ENCODE measurements at places on chromosomes 16 and 17. TPM values are rescaled to one million over a fixed set of nuclear protein-coding genes. Genes with fewer than 3 reads are reported as not detected.
A peak's percentile ranks its signal among the peaks of the same experiment; 100 is the strongest.

DNA sequence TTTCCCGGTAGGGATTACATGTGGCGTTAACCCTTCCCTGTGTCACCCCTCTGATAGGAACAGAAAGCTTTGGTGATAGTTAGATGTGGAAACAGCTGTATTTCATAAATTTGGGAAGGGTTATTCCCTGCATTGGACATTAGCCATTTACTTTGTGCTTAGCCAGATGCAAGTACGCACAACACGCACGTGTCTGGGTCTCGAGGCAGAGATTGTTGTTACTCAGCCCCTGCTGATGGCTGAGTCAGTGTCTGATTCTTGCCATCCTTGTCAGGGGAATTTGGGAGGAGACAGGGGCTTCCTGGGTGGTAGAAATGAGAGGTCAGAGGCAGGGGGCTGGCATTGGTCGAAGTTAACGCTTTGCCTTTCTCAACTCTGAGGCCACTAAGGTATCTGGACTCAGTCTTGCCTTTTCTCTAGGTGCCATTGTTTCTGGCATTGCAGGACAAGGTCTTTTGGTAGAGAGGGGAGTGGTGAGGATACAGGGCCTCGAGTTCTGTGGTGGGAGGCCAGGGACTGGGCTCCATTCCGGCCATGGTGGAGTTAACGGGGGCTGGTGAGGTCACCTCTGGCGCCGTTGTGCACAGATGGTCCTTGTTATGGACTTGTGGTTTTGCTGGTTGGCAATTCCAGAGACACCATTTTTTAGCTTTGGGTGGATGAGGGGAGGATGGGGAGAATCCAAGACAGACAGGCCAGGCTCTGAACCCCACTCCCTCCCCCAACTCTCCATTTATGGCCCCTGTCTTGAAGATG, 8.2 kb downstream of the MMP2 start:
- H3K36me3 ChIP-seq = no peaks in the 10 kb centered on the region
- no peaks in the 10 kb centered on the region for H3K4me1 ChIP-seq
- no peak for DNase-seq
- H3K27me3 ChIP-seq = no peaks in the 10 kb centered on the region
- H3K27ac ChIP-seq = no peak overlapping the region

DNA sequence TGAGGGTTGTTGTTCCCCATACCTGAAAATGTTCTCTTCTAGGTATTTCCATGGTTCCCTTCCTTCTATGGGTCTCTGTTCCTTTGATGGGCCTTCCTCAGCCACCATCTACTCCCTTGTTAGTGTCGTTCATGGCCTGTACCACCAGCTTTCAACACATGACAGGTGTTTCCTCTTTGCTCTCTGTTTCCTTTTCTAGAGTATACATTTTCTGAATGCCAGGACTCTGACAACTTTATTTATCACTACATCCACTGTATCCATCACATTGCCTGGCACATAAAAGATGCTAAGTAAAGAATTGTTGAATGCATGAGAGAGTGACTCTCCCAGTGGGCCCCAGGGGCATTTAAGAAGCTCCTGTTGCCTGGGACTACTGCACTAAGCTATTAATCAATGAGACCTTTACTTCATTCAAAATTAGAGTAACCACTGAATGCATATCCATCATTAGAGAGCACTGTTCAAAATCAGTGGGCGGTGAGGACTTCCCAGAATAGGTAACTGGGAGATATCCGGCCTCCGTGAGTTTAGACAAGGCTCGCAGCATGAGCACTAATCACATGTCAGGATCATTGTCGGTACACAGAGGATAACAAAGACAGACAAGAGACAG, 255.0 kb downstream of the CBLN1 start:
- no peak overlapping the region for H3K27ac ChIP-seq
- H3K4me1 ChIP-seq = no peaks in the 10 kb centered on the region
- H3K27me3 ChIP-seq = peaks cover 37% of the 10 kb centered on the region
- DNase-seq = no peak
- no peak overlapping the region for H3K4me3 ChIP-seq

GRCh38 chr16:58011652-58012051, 10.4 kb downstream of the USB1 start:
- no peaks in the 10 kb centered on the region for H3K27me3 ChIP-seq
- peaks cover 34% of the 10 kb centered on the region for H3K36me3 ChIP-seq
- H3K4me3 ChIP-seq = no peak overlapping the region
- H3K4me1 ChIP-seq = peaks cover 5% of the 10 kb centered on the region

- no peaks in the 10 kb centered on the region for H3K4me1 ChIP-seq
- no peak for DNase-seq
- no peak overlapping the region for H3K4me3 ChIP-seq
- no peaks in the 10 kb centered on the region for H3K36me3 ChIP-seq
These were observed 20.5 kb upstream of the ZNF652 start for GRCh38 chr17:49382556-49382955.

Gene KRTAP1-5
- not detected for total RNA-seq

Gene ODAD4
- total RNA-seq = 1.8 TPM

- no peaks in the 10 kb centered on the region for H3K4me1 ChIP-seq
- no peak overlapping the region for H3K4me3 ChIP-seq
- no peaks in the 10 kb centered on the region for H3K27me3 ChIP-seq
- DNase-seq = no peak
These were observed 174.6 kb upstream of the RPH3AL start for GRCh38 chr17:527247-527646.

- H3K27ac ChIP-seq = no peak overlapping the region
- no peak for DNase-seq
- no peaks in the 10 kb centered on the region for H3K36me3 ChIP-seq
- peaks cover 24% of the 10 kb centered on the region for H3K4me1 ChIP-seq
- H3K4me3 ChIP-seq = no peak overlapping the region
These were observed 3.3 kb upstream of the KCTD11 start for GRCh38 chr17:7348478-7349242.

Gene TBC1D3B
- 5.0 TPM for total RNA-seq

GRCh38 chr16:72815348-72816318, 232.3 kb downstream of the ZFHX3 start:
- no peaks in the 10 kb centered on the region for H3K27me3 ChIP-seq
- H3K4me3 ChIP-seq = no peak overlapping the region
- no peaks in the 10 kb centered on the region for H3K4me1 ChIP-seq
- no peak overlapping the region for H3K27ac ChIP-seq
- no peak for DNase-seq

- peak overlapping the region; percentile 87 for H3K27ac ChIP-seq
- H3K36me3 ChIP-seq = no peaks in the 10 kb centered on the region
- DNase-seq = no peak
- H3K4me1 ChIP-seq = peaks cover 32% of the 10 kb centered on the region
- H3K4me3 ChIP-seq = no peak overlapping the region
- no peaks in the 10 kb centered on the region for H3K27me3 ChIP-seq
These were observed 25.4 kb upstream of the KRT20 start for GRCh38 chr17:40910441-40910841.

DNA sequence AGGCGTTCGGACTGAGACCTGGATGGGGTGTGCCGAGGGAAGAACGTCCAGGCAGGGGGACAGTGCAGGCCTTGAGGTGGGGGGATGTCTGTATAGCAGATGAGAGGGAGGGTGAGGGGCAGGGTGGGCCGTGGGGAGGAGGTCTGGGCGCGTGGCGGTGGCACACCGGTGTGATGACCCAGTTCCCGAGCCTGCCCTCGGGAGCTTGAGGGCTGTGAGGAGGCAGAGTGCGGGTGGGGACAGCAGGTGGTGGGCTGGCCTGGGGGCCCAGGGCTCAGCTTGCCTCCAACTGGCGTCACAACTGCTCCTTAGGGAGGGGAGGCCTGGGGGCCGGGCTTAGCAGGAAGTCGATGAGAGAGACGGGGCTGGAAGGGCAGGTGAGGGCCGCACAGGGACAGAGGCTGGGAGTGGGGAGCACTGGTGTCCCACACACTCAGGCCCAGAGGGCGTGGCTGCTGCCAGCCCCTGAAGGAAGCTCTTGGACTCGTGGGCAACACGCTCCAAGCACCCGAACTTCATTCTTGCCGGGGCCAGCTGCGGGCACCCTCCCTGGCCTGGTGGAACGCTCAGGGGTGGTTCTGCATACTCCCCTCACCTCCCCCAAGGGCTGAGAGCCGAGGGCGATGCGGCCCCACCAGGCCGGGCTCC, 6.5 kb downstream of the CACNA1H start:
- H3K27me3 ChIP-seq = no peaks in the 10 kb centered on the region
- H3K4me1 ChIP-seq = peaks cover 50% of the 10 kb centered on the region
- no peak overlapping the region for H3K4me3 ChIP-seq
- peak overlapping the region; percentile 57 for H3K27ac ChIP-seq
- H3K36me3 ChIP-seq = no peaks in the 10 kb centered on the region
- DNase-seq = no peak

DNA sequence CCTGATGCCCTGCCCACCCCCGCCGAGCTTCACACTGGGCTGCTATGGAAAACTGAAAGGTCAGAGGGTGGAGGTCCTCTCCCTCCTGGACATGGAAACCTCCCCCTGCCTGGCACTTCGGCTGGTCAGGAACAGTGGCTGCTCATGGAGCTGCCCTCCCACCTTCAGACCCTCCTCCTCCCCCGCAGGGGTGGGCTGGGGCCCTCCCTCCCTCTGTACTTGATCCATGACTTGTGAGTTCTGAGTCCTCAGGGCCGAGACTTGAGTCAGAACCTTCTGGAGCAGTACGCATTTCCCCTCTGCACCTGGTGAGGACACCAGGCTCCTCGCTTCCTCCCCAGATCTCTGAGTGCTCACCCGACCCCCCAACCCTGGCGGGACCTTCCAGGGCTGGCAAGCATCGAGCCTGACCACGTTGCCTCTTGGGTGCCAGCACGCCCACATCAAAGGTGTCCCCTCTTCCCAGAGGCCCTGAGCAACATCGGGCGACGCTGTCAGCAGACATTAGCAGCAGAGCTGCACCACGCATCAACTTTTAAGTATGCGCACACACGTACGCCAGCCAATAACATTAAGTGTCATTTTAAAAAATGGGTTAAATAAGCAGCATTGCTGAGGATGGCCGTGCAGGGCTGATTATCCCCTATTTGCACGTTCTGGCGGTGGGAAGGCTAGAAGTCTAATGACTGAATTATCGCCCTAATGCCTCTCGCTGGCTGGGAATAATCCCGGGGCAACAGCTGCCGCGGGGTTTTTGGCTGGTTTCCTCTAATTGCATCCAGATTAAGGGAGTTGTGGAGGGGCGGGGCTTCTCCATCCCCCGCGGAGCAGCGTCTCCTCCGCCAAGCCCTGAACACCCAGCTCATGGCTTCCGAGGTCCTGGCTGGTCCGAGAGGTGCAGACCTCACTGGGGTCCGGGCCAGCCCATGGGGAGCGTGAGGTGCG, 98.0 kb downstream of the TBC1D16 start:
- H3K4me1 ChIP-seq = peaks cover 46% of the 10 kb centered on the region
- peak; percentile 78 for DNase-seq
- no peak overlapping the region for H3K4me3 ChIP-seq

GRCh38 chr17:2563543-2563942, 29.9 kb upstream of the PAFAH1B1 start:
- H3K27ac ChIP-seq = no peak overlapping the region
- DNase-seq = no peak
- H3K4me1 ChIP-seq = no peaks in the 10 kb centered on the region

Measured in A673 (cell line).